ENCODE measurements at places on chromosomes 6 and 20.

DNA sequence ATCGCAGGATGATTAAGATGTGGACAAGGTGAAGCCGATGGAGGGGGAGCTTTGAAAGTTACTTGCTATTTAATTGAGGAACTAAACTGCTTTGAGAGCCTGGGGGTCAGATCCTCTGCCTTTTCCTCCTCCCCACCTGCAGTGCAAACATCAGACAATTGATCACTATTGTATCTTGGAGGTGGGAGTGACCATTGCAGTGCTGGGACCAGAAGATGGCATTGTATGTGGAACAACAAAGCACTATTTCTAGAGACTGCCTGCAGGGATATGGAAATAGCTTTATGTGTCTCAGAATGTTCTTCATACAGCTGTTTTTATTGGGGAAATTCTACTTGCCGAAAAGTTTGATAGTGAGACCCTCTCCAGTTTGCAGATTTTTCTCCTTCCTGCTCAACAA lies 4.2 kb downstream of the MOG start:
- no peak for DNase-seq

- DNase-seq, result no peak
These were observed 151.7 kb downstream of the OR2B2 start for GRCh38 chr6:27760464-27760863.

- DNase-seq, result no peak
These were observed 140.5 kb upstream of the CST7 start for GRCh38 chr20:24808616-24809015.

DNA sequence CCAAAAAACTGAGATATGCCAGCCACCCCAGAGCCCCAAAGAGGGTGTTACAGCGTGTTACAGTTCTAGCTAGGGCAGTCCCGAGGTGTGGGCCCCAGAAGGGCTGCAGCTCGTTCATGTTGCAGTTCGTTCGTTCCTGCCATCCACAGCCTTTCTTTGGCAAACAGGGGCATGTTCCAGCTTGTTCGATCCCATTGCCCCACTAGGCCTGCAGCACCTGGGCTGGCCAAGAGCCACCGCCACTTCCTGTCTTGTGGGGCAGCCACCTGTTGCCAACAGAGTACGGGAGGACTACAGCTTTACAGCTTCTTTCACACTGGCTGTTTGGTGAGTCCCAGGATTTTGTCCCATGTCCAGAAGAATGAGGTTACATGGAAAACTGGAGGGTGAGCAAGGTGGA lies 198.1 kb downstream of the MMUT start:
- no peak for DNase-seq

- DNase-seq, result peak; percentile 29
These were observed 417 bp downstream of the VAPB start for GRCh38 chr20:58389324-58389967.

DNA sequence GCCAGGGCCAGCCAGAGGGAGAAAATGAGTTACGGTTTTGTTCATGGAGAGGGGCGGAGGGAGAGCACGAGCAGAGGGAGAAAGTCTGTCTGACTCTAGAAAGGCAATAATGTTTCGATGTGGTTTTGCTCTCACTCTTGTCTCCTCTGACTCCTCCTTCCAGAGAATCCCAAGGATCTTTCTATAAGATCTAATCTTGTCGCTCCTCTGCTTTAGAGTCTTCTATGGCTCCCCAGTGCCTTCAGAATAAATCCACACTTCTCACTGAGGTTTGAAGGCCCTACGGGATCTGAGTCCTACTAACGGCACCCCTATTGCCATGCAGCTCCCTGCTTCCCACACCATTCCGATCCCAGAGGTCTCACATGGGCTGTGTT lies 66.8 kb downstream of the KCNB1 start:
- no peak for DNase-seq

DNA sequence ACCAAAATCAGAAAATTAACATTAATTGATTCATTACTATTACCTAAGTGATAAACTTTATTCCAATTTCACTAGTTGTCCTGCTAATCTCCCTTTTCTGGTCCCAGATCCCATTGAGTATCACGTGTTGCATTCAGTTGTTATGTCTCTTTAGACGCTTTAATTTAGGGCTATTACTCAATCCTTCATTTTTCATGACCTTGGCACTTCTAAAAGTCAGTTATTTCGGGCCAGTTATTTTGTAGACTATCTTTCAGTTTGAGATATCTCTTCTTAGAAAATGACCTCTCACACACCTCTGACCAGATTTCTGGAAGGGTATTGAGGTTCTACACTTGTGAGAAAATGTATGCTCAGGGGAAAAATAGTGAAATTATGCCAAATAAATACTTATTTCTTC lies 34.0 kb upstream of the TASP1 start:
- no peak for DNase-seq

DNA sequence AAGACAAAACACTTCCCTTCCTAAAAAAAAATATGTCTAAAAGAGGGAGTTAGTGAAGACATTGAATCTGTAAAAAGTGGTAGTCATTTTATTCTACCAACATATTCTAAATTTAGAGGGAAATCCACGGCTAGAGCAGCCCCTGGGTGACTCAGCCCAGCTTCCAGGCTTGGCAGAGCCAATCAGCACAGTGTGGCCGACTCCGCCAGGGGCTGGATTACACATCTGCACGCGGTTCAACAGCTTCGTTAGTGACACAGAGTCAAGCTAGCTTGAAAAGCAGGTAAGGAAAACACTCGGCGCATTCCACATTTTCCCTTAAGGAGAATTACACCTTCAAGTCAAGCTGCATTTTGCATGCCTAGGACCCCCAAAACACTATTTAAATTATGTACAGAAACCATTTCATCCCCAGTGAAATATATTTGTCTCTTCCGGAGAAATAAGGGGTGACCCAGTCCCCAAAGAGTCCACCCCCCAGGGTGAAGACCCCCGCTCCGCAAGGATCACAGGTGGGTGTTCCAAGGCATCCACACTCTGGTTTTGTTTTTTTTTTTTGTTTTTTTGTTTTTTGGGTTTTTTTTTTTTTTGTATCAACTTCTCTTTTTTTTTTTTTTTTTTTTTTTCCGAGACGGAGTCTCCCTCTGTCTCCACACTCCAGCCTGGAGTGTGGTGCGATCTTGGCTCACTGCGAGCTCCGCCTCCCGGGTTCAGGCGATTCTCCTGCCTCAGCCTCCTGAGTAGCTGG lies 58.4 kb upstream of the ARID1B start:
- no peak for DNase-seq

- no peak for DNase-seq
These were observed 5.6 kb downstream of the LZTS3 start for GRCh38 chr20:3167738-3168078.

DNA sequence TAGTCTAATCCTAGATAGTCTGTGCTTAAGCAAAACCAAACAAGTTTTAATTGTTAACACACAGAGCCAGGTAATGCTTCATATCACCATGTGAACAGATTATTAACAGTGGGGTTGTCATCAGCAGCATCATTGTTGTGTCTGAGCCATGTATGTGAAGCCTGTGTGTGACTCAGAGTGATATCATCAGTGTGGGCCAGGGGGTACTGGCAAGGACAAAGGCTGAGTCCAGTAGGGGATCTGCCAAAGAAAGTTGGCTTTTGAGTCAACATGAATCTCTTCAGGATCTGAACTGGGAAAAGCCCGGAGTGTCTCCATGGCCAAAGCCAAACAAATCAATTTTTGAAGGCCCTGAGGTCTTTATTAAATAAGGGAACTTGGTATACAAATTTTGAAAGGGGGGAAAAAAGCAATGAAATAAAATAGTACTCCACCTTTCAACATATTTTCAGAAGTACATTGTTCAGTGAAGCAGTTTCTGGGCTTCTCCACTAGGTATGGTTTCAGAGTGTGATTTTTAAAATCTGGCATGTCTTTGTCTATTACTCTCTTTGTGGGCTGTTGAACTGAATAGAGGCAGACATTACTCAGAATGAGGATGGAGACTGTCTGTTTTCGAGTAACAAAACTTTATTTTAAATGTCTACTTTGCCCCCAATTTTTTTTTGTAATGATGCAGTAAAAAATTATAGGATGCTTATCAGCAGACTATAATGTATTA lies 444.2 kb upstream of the JAG1 start:
- no peak for DNase-seq

DNA sequence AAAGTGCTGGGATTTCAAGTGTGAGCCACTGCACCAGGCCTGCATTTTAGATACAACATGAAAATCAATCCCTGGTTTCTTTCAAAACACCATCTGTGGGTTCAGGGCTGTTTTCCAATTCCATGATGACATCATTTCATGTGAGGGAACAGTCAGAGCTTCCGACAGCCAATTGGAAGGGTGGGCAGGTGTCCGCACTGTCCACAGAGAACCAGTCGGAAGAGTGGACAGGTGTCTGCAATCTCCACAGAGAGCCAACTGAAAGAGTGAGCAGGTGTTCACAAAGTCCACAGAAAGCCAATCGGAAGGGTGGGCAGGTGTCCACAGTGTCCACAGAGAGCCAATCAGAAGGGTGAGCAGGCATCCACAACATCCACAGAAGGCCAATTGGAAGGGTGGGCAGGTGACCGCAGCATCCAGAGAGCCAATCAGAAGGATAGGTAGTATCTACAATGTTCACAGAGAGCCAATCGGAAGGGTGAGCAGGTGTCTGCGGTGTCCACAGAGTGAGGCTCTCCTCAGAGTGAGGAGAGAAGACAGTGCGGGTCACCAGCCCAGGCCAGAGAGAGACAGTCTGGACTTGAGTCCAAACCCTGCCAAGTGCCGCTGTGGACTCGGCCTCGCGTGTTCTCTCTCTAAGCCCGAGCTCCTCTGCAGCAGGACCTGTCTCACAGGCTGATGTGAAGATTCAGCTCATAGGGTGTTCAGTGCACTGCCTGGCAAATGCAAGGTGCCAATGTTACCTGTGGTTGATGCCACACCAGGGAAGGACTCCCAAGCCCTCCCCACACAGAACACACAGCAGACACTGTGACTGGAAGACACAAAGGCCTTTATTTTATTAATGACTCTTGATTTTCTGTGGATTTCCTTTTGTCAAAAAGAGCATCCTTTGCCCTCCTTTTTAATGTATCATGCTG lies 57.3 kb downstream of the DLL1 start:
- no peak for DNase-seq

- DNase-seq, result no peak
These were observed 138.8 kb downstream of the EDN3 start for GRCh38 chr20:59439243-59439642.

GRCh38 chr20:51651921-51652549 lies 109.5 kb upstream of the NFATC2 start:
- DNase-seq, result no peak

GRCh38 chr6:131838051-131838450 lies 30.2 kb downstream of the ENPP1 start:
- DNase-seq, result no peak

- DNase-seq, result no peak
These were observed 133.1 kb downstream of the ALDH8A1 start for GRCh38 chr6:134816780-134817179.

DNA sequence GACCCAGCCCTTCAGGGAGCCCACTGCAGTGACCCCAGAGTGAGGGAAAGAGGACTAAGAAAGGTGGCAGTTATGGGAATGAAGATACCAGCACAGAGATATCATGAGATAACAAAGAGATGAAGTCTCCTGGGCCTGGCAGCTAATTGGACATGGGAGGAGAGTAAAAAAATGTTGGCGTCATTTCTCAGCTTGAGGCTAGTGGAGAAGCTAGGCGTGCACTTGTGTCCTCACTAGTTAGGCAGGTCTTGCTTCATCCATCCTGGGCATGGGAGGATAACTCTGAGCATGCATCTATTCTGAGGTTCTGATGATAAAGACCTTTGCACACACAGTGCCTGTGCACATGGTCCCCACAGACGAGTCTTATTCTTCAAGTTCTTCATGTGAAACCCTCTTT lies 4.1 kb upstream of the GFOD1 start:
- DNase-seq, result no peak

GRCh38 chr6:131015630-131016263 lies 47.3 kb downstream of the EPB41L2 start:
- no peak for DNase-seq

GRCh38 chr20:1820138-1821079 lies 74.8 kb upstream of the SIRPA start:
- DNase-seq, result no peak

DNA sequence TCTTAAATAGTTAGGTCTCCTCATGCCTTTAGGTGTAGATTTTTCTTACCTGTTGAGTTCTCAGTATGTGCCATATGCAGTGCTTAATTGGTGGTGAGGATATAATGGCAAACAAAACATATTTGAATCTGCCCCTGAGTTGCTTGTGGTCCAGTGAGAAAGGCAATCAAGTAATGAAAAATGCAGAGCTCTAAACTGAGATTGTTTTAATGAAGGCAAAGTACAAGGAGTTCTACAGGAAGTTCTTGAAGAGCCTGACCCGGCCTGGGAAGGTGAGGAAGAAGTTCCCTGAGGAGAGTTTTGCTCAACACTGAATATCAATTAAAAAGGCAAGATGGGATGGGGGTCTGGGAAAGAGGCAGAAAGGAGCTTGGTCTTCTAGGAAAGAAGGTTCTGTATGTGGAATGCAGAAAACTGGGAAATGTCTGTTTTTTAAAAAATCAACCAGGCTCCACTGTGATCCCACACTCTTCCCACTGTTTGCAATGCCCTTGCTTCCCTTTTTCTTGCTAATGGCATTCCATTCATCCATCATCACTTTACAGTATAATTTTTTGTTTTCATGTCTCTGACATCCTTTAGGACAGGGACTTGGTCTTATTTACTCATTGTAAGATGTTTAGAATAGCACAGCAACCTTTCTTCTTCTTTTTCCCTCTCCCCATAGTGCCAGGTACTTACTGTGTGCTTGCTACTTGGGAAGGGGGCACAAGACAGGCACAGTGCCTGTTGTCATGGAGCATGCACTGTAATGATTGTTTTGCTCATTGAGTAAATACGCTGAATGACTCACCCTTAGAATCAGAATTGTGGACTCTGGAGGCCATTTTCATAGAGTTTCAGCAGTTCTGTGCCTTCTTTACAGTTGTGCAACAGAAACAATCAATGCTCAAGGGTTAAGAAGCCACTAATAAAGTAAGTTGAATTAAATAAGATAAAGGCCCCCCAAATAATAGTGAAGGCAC lies 64.3 kb downstream of the ANKS1A start:
- DNase-seq, result no peak

DNA sequence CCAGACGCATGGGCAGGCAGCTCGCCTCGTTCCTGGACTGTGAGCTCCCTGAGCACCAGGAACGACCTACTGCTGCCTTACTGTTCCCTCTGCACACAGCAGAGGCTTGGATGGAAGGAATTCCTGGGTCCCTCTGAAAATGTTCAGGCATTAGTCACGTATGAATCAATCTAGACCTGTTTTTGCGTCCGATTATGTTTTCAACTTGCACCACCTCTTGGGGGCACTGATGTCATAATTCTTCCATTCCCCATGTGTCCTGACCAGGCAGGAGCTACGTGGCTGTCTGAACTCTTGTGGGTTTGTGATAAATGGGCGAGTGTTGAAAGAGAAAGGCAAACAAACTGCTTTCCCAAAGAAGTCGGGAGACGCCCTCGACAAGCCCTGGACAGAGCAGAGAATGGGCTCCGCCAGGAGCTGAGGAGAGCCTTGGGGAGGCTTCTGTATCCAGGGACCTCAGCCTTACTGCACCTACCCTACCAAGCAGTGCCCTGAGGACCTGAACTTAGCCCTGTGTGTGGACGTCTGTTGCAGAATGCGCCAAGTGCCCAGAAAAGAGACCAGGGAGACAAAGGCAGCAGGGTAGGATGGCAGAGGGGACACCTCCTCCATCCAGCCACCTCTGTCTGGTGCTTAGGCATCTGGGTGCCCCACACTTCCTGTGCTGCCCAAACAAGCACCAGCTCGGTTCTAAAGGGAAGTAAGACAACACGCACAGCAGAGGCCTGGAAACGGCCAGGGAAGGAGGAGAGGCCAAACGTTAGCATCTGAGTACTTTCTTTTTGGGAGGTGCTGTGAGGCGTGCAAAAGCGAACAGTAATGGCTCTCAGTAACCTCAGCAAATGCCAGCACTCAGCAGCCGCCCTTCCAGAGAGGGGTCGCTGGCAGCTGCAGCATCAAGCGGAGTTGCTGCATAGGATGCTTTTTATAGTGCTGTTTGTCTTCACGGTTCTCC lies 124.2 kb downstream of the LY86 start:
- DNase-seq, result no peak

Data from GM12892 (cell line).